RWPE2 (cell line): ENCODE measurements at places on chromosomes 11 and 22.

DNA sequence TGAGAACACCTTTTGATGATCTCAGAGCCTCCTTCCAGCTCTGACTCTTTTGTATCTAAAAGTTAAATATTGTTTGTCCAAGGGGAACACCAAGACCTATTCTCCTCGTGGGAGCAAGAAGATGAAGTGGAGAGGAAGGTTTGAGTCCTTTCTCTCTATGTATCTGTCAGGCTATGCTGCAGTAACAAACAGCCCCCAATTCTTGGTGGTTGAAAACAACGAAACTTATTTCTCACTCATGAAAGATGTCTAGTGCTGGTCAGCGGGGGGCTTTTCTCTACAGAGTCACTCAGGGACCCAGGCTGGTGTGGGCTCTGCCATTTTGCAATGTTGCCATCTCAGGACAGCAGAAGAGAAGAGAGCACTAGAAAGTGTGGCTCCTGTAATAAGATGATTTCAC is 6.2 kb upstream of the CRYBB2 start:
- no peak for DNase-seq

DNA sequence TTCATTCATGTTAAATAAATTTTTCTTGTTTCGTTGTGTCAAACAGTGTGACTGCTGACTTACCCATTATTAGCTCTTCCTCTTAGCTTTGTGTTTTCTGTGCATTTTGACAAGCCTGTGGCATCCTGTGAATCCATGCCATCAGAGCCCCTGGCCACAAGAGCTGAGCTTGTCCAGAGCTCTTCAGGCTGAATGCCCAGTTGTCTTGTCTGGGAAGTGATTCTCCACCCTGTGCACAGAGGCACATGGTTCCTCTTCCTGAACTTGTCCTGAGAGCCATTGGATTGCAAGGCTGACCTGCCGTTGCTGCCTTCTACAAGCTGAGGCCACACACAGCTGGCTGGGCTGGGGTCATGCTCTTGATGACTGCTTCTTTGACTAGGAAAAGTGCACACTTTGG is 64.1 kb downstream of the PPP6R3 start:
- no peak for DNase-seq

DNA sequence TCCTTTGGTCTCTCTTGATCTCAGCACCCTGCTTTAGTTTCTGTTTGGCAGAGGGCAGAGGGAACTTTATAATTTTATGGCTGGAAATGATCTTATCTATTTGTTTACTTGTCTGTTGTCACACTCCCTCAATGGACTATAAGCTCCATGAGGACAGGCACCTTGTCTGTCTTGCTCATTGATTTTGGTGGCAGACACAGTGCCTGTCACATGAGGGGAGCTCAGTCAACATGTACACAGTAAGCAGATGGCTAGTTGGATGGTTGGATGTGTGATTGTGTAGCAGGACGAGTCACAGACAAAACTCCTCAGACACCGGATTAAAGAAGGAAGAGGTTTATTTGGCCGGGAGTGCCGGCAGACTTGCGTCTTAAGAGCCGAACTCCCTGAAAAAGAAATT is 80.4 kb downstream of the MYO18B start:
- DNase-seq = no peak

GRCh38 chr11:73185680-73186293 is 32.3 kb upstream of the P2RY2 start:
- DNase-seq = peak; percentile 96

DNA sequence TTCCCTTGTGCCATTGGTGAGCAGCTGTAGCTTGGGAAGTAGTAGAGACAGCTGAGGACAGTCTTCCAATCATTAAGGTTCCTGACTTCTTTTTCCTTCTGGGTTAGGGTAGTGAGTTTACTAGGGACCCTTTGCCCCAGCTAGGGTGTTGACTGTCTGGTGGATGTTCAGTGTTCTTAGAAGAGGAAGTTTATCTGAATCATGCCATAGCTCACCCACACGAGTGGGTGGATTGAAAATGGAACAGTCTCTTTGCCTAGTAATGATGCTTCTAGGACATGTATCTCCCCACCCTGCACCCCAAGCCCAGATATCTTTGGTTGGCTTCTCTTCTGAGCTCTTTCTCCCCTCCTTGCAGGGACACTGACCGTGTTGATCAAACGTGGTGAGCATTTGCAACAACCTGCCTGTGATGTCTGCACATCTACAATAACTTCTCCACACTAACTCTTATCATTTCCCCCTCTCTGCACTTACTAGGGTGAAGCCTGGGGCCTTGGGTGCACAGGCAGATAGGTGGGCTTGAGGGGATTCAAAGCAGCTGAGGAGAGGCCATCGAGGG is 57.1 kb upstream of the HORMAD2 start:
- DNase-seq = no peak

DNA sequence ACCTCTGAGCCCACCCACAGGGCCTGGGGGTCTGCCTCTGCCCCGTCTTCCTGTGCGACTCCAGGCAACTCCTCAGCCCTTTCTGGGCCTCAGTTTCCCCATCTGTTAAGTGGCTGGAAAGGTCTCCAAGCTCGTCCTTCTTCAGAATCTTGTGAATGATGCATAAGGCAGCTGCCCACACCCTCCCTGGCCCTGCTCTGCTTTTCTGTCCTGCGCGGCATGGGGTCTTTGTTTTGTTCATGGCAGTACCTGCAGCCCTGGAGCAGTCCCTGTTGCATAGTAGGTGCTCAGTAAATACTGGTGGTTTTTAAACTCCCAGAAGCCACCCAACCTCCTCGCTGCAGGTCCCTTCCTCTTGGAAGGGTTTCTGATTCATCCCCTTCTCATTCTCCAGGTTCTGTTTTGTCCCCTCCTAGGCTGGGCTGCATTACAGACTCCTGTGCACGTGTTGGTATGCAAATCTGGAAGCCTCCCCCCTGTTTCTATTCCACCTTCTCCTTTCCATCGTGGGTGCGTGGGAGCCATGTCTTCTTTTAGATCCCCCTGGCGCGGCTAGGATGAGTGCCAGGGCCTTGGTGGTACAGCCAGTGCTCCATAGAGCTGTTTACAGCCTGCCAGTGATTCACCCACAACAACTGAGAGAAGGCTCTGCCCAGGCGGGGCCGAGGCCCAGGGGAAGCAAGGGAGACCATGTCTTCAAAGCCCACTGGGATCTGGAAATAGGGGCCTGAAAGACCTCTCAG is 19.3 kb upstream of the SYT7 start:
- DNase-seq = no peak

GRCh38 chr11:27692781-27693180 is 7.5 kb downstream of the BDNF start:
- DNase-seq = no peak

DNA sequence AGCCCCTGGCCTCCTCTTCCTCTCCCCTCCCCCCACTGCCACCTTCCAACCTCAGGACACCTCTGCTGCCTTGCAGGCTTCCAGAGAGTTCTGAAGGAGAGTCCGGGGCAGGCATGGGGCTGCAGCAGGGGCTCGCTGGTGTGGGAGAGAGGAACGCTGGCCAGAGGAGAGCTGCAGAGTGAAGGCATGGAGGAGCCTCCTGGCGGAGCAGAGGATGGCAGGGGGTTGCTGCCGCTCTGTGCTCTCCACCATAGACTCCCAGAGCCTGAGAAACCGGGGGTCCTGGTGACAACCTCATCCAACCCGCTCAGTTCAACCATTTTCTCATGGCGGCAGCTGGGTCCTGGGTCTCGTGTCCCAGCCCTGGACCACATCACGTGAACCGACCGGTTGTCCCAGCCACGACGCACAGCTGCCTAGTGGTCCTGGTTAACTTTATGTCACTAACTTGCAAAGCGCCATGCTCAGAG is 17.5 kb downstream of the MRGPRG start:
- no peak for DNase-seq

- no peak for DNase-seq
Observed at GRCh38 chr11:102552020-102552419, 21.5 kb upstream of the MMP7 start.

GRCh38 chr11:32861850-32862577 is 30.6 kb upstream of the QSER1 start:
- DNase-seq = no peak

- no peak for DNase-seq
Observed at GRCh38 chr22:23772649-23773473, at the start of gene MMP11. Gene MMP11, plus strand, starts transcription at chr22:23772849. Its CDS starts 22 bp downstream, at chr22:23772871.

DNA sequence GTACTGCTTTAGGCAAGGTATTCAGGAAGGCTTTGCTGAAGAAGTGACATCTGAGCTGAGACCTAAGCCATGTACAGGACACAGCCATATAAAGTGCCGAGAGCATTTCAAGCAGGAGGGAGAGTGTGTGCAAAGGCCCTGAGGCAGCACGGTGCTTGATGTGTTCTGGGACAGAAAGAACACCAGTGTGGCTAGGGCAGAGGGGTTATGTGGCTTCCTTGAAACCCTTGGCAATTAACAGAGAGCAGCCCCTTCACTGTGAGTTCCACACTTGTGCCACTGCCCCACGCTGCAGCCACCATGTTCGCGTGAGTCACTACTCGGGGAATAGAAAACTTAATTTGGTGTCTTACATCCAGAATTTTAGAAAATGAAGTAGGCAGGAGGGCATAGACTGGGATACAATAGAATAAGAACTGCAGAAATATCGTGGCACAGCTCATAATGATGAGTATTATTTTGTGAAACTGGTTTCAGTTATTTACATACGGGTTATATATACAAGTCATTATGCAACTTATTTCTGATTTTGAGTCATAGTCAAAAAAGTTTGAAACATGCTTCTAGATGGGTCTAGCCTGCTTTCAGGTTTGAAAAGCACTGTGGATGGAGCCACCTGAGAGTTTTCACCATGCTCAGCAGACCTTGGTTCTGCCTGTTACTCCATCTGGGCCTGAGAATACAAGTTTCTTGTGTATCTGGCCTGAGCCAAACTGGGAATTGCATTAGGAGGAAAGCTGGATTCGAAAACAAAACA is 11.8 kb downstream of the IL10RA start:
- peak; percentile 7 for DNase-seq

GRCh38 chr11:61392981-61393595 is 701 bp downstream of the TMEM216 start:
- no peak for DNase-seq

DNA sequence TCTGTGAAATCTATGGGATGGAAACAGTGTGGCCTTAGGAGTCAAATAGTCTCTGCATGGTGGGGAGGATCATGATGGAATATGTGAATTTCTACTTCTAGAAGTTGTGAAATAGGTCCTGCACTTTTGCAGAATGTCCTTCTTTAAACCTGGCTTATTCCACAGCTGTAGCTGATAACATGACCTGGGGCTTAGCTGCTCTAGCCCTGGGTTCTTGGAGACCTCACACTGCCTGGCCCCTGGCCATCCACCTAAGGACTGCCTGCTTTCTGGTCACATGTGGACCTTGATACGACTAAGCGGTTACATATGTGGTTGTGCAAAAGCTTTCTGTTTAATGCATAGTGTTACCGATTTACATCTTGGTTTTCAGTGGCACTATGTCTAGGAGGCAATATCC is 88.2 kb downstream of the SWAP70 start:
- no peak for DNase-seq

GRCh38 chr11:19218786-19219460 is 17.1 kb upstream of the CSRP3 start:
- no peak for DNase-seq

GRCh38 chr11:90594658-90595057 is 371.8 kb upstream of the CHORDC1 start:
- no peak for DNase-seq

- DNase-seq = no peak
Observed at GRCh38 chr11:116641561-116642045, 131.2 kb downstream of the BUD13 start.

DNA sequence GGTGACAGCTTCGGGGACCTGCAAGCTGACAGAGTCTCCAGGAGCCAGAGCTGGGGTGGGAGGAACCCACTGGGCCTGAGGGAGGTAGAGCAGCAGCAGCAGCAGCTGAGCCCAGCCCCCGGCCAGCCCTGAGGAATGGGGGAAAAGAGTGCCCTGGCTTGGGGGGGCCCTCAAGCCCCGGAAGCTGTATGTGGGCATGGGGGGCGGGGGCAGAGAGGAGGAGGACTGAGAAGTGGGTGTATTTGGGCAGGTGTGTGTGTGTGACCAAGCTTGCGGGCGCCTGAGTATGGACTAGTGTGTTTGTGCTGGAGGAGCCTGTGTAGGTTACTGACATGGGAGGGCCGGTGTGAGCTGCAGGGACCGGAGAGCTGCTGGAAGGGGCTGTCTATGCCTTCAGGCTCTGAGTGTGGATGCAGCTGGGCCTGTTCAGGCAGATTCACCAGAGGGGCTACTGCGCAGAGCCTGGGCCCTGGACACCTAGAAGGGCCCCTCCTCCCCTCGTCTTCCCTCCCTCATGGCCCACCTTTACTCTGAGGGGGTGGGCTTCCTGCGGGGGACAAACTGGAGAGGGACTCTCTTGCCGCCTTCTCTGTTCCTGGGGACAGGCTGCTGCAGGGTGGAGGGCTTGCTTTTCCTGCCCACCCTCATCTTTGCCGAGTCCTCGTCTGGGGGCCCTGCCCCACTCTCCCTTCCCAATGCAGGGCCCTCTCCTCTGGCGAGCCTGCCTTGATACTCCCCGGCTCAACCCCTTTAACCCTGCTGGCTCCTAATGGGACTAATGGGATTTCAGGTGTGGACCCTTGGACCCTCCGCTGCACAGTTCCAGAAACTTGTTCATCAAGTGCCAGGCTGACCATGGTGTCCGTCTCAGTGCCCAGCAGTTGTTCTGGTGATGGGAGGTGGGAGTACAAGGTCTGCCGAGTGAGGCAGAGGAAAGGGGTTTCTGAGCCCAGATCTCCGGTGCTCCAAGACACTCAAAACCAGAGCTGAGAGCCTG is 28.2 kb downstream of the ST3GAL4 start:
- DNase-seq = no peak

DNA sequence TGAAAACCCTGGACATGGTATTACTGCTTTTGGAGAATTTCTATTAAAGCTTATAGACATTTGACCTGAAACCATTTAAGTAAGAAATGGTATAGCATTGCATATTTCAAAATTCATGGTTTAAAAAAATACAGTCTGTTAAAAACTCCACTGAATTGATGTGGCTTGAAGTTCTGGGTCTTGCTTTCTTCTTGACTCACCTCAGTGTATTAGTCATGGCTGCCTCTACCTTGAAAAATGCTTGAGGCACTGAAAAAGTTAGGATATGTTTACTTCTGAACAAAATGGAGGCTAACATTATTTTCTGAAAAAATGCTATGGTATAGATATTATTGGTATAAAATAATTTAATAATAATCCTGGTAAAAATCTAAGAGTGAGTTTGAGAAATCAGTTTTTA is 349.2 kb downstream of the AASDHPPT start:
- DNase-seq = no peak

DNA sequence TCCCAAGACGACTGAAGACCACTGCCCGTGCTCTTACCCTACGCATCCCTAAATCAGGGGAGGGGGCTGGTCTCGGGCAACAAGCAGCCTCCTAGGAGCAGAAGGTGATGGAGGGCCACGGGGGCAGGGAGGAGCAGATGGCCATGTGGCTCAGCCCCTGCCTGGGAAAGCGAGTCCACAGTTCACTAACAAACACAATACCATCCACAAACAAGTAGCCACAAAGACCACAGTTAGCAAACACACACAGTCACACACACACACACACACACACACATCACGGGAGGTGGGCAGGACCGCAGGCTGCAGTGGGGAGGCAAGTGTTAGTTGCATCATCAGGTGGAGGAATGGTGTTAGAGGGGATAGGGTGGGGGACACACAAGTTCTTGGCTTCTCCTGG is 13.2 kb upstream of the FXYD2 start:
- no peak for DNase-seq

GRCh38 chr11:640021-640706 is 3.1 kb downstream of the DRD4 start:
- no peak for DNase-seq
